ENCODE measurements at places on chromosomes 6 and 20. TPM values are rescaled to one million over a fixed set of nuclear protein-coding genes. Genes with fewer than 3 reads are reported as not detected.

DNA sequence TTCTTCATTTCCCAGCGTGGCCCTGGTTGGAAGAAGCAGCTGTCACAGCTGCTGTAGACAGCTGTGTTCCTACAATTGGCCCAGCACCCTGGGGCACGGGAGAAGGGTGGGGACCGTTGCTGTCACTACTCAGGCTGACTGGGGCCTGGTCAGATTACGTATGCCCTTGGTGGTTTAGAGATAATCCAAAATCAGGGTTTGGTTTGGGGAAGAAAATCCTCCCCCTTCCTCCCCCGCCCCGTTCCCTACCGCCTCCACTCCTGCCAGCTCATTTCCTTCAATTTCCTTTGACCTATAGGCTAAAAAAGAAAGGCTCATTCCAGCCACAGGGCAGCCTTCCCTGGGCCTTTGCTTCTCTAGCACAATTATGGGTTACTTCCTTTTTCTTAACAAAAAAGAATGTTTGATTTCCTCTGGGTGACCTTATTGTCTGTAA, 292.7 kb downstream of the ESR1 start:
- DNase-seq, result no peak

- DNase-seq, result no peak
These were observed 72.2 kb upstream of the GFRAL start for GRCh38 chr6:55255113-55255512.

DNA sequence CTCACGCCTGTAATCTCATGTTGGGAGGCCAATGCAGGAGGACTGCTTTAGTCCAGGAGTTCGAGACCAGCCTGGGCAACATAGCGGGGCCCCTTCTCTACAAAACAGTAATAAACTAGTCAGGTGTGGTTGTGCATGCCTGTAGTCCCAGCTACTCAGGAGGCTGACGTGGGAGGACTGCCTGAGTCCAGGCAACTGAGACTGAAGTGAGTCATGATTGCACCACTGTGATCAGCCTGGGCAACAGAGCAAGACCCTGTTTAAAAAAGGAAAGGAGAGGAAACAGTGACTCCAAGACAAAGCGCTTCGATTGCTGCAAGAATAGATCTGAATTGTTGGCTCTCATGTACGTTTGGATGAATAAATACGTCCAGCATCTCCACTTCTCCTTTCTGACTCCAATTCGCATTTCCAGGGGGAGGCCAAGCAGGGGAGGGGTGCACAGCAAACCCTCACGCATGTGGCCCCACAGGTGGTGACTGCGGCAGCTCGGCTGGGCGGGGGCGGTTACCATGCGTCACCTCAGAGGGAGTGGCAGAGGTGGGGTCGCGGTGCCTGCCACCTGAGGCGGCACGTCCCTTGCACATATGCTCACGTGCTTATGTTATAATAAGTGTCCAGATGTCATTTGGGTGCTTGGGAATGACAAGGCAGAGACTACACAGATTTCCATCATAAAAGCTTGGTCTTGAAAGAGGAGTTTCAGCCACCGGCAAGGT, 95.1 kb upstream of the MPC1 start:
- DNase-seq, result no peak

DNA sequence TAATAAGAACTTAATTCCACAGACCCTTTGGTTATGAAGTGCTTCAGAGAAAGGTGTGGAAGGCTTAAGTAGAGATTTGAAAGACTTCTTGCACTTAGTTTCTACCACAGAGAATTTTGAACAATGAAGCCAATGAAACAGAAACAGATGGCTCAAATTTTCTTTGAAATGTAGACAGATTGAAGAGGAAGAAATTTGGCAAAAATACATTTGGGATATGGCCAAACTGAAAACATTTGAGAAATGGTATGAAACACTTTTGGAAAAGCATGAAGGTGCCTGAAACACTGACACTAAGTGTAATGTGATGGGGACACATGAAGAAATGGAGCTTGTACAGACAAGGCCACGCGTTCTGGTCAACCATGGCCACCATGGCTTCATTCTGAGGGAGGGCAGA, 272.4 kb upstream of the EXOC2 start:
- DNase-seq, result no peak

- DNase-seq, result no peak
These were observed 54.6 kb downstream of the SLC2A10 start for GRCh38 chr20:46764068-46764467.

DNA sequence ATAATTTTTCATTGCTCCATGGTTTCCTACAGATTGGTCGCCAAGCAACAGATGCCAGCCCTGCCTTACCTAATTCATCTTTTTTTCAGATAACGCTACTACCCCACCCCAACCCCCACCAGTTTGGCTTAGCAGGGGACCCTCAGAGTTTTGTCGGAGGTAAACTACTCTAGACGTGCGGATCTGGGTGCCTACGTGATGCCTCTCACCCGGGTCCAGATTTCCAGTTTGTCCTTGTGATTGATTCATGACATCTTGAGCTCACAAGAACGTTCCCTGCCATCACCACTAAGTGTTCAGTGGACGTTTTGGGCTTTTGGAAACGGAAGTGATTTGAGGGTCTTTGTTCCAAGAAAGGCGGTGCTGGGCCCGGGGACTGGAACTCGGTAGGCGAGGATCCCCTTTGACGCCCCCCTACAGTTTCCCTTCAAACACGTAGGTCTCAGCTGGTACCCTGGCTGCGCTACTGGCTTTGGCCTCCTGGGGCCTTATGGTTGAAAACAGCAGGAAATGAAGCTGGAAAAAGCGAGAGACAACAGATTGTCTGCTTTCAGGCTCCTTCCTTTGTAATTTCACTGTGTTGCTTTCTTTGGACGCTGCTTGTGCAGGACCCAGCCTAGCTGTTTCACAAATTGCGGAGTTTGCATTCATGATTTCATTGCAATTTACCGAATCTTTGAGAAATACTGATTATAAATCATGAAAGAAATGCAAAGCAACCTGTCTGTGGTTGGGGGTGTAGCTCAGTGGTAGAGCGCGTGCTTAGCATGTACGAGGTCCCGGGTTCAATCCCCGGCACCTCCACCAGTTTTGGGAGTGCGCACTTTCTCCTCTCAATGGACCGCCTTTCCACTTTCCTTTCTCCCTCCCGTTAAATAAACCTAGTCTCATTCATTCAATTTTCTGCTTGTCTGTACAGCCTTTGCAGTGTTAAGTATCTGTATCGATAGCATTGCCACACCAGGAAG, 81.0 kb downstream of the GPX5 start:
- peak; percentile 45 for DNase-seq

DNA sequence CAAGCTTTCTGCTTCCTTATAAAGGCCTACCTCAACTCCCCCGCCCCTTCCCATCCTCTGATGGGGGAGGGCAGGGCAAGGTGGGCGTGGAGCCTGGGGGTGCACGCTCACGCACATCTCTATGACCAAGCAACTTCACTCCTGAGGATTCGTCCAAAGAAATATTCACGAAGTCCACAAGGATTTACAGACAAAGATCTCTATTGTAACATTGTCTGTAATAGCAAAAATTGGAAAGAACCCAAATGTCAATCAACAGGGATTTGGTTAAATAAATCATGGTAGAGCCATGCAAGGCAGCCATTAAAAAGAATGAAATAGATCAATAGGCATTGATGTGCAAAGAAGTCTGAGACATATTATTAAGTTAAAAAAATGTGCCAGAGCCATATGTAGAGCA, 130.4 kb upstream of the AFDN start:
- no peak for DNase-seq

DNA sequence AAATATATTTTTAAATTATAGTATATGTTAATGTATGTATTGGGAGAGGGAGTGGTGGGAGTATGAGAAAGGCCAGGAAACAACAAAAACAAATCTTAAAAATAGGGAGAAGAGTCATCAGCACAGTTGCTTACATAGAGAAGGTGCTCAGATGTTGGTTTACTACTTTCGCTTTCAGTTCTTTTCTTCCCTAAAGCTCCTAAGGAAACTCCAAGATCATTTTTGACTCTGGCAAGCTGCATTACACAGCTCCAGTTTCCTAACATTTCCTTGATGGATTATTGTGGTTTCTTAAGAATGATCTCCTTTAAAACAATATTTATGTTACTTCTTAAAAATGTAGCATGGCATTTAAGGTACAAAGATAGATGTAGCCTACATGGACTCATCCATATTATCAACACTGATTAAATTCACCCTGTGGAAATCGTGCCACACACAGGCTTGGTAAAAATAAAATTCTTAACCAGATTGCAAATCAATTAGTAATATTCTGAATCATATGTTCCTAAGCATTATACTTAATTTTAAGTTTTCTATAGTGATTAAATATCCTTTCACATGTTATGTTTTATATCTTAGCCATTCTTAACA, 118.0 kb upstream of the MAN1A1 start:
- DNase-seq, result no peak

- DNase-seq, result no peak
These were observed 256.9 kb downstream of the ERMARD start for GRCh38 chr6:170008294-170008785.

- DNase-seq, result no peak
These were observed 394.8 kb downstream of the DHX35 start for GRCh38 chr20:39356908-39357307.

DNA sequence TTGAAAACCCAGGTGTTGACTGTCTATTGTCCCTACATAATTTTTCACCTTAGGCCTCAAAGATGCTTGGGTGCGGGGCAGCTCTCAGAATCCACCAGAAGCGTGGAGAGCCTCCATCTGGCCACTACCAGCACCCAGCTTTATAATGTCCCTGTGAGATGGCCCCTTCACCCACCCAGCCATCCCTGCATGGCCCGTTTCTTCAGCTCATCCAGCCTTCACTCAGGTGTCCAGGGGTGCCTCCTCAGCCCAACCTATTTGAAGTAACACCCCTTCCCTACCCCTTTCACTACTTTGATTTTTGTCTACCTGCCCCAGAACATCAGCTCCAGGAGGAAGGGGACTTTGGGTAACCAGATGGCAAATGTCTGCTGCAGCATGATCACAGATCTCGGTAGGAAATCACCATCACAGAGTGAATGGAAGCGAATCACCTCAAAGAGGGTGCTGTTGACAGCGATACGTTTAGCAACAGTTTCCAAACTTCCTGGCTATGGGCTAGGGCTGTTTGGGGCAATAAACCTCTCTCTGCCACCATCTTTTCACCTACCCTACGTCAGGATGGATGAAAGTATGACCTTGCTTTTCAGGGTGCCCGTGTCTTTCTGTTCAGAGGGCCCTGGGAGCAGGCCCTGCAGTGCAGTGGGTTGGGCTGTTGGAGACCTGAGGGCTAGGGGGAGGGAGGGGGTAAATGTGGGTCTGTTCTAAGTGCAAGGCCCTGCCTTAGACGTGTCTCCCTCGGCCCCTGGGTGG, 1.2 kb upstream of the SLC17A9 start:
- DNase-seq, result no peak

DNA sequence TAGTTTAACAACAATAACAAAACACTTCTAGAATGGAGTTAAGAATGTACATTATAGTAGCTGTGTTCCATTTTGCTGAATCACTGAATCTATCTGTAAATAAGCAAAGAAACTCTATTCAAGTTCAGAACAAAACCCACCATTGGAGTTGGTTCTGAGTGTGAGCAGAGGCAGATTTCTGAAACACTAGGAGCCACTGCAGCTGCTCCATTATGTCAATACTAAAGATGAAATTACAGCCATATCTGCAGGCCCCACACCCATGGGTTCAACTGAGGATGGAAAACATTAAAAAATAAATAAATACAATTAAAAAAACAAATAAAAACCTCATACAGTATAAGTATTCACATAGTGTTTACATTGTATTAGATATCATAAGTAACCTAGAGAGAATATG, 91.0 kb downstream of the REPS1 start:
- DNase-seq, result no peak

DNA sequence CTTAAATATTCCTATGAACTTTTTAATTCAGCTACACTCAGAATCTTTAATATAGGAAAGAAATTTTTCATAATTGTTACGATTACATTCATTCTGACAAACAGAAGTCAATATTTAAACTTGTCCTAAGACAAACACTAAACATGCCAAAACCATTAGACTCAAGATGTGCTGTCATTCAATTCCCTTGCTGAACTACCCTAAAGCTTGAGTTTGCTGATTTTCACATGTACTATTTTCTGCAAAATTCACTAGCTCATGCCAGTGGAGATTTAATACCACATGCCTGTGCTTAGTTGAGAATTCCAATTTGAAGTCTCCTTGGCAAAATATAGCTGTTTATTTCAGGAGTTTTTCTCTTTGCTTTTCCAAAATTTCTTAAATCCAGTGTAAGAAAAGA, 448.0 kb downstream of the COL12A1 start:
- DNase-seq, result no peak

DNA sequence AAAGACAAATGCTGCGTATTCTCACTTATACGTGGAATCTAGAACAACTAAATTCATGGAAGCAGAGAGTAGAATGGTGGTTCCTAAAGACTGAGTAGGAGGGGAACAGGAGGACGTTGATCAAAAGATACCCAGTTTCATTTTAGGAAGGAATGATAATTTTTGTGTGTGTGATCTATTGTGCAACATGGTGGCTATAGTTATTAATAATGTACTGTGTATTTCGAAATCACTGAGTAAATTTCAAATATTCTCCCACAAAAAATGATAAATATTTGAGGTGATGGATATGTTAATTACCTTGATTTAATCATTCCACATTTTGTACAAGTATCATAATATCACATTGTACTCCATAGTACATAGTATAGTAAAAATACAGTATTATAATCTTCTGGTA, 187.5 kb downstream of the MOXD1 start:
- no peak for DNase-seq

DNA sequence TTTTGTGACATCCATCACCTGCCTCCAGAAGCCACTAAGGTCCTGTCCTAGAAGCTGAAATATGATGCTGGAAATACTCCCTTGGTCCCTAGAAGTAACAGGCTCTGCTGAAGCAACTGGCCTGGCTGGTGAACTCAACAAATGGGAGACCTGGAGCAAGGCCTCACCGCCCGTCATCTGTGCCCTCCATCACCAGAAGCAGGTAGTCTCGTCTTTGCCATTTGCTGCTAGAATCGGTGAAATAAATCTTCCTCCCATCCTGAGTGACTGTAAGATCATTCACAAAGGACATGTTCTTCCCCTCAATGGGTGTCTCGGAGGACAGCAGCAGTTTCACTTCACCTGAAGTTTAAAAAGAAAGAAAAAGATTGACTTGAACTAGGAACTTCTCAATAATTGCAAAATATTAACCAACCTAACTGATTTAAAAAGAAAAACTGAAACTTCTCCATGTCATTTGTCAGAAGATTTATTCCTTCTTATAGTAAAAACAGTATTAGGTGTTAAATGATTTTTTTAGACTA, 21.0 kb downstream of the CST7 start:
- no peak for DNase-seq

The TCFL5 gene
- total RNA-seq, result 7.3 TPM

The CGA gene
- not detected for total RNA-seq

The CAPN11 gene
- 0.44 TPM for total RNA-seq

The PLCB4 gene
- total RNA-seq, result 0.05 TPM

The ACOT8 gene
- 24.9 TPM for total RNA-seq

The CASS4 gene
- 0.21 TPM for total RNA-seq

The IL17A gene
- not detected for total RNA-seq

The FAM229B gene
- total RNA-seq, result 1.7 TPM

The PGC gene
- 0.26 TPM for total RNA-seq

The BPI gene
- not detected for total RNA-seq

The PDYN gene
- total RNA-seq, result not detected

The TPD52L2 gene
- total RNA-seq, result 43.4 TPM

All from GM12878 (cell line).